ENCODE measurements at places on chromosomes 2 and 18.

GRCh38 chr18:52523566-52523965, 183.6 kb downstream of the DCC start:
- no peak overlapping the region for H3K27ac ChIP-seq
- no peaks in the 10 kb centered on the region for H3K4me1 ChIP-seq
- no peaks in the 10 kb centered on the region for H3K27me3 ChIP-seq
- H3K36me3 ChIP-seq: no peaks in the 10 kb centered on the region

DNA sequence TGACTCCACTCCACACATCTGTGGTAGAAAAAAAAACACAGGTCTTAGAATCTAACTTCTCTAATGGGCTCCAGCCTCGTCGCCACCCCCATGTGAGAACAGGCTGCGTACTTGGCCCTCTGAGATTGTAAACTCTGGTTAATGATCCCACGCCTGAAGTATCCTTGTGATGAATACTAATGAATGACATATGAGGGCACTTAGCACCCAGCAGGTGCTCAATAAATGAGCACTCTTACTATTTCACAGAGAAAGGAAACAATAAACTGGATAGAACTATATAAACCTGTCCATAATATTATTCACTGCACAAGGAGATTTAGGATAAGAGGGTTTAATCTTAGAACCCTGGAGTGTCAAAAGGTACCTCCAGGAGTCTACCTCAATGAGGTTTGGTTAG, 310.1 kb upstream of the HNRNPA3 start:
- DNase-seq: no peak
- no peak overlapping the region for H3K27ac ChIP-seq
- no peak overlapping the region for H3K4me3 ChIP-seq
- H3K4me1 ChIP-seq: no peaks in the 10 kb centered on the region

DNA sequence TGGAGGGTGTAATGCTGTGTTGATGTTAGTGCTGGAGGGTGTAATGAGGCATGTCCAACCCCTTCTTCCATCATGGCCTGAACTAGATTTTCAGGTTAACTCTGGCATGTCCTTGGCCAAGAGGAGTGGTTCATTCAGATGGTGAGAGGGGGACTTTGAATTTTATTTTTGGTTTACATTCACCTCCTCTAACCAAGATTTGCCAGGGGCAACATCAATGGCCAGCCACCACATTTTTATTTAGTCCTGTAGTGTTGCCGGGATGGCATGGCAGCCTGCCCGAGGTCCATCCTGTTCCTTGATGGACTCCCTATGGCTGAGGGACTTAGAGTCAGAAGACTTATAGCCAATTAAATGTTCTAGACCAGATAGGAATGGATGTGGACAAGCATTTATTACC, 484.6 kb upstream of the HS6ST1 start:
- no peaks in the 10 kb centered on the region for H3K4me1 ChIP-seq
- no peak overlapping the region for H3K4me3 ChIP-seq
- no peak overlapping the region for H3K27ac ChIP-seq
- DNase-seq: no peak

GRCh38 chr2:168256448-168256847, 9.1 kb upstream of the STK39 start:
- H3K27ac ChIP-seq: no peak overlapping the region
- no peak for DNase-seq
- no peaks in the 10 kb centered on the region for H3K4me1 ChIP-seq
- no peaks in the 10 kb centered on the region for H3K36me3 ChIP-seq

GRCh38 chr2:159307942-159308341, 21.4 kb upstream of the WDSUB1 start:
- no peaks in the 10 kb centered on the region for H3K36me3 ChIP-seq
- H3K4me1 ChIP-seq: no peaks in the 10 kb centered on the region
- no peak overlapping the region for H3K27ac ChIP-seq
- H3K27me3 ChIP-seq: no peaks in the 10 kb centered on the region
- no peak for DNase-seq
- no peak overlapping the region for H3K4me3 ChIP-seq

DNA sequence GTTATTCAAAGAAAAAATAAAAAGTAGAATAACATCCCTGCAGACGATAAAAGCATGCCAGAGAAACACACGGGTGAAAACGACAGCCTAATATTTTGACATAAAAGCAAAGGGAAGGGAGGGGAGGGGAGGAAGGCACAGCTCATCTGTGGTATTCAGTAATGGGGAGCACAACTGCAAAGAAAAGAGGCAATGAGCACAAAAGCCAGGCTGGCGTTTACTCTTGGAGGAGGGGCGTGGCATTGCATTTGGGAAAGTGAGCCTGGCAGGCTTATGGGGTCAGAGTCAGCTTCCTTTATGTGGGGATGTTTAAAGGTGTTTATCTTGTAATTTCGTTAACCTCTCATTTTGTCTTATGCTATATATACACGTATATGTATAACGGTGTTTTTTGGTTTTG, 53.2 kb downstream of the STEAP3 start:
- DNase-seq: no peak
- no peaks in the 10 kb centered on the region for H3K36me3 ChIP-seq
- H3K4me3 ChIP-seq: no peak overlapping the region
- H3K4me1 ChIP-seq: no peaks in the 10 kb centered on the region
- no peaks in the 10 kb centered on the region for H3K27me3 ChIP-seq
- H3K27ac ChIP-seq: no peak overlapping the region

- no peak for DNase-seq
- H3K4me3 ChIP-seq: no peak overlapping the region
- H3K27me3 ChIP-seq: no peaks in the 10 kb centered on the region
Observed at GRCh38 chr2:65081232-65081685, 25.0 kb downstream of the CEP68 start.

DNA sequence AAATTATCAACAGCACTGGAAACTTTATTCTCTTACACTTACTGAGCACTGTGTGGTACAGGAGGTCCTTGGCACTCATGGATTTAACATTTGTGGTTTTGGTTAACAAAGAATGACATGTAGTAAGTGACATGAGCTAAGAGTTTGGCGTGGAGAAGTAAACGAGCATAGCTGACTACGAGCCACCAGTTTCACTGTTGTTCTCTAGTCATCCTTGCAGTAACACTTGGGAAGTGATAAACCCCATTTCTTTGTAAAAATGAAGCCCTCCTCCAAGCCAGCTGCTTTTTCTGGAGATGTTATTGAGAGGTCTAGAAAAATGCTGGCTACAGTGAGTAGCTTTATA, 32.7 kb downstream of the QPCT start:
- no peak for DNase-seq
- no peaks in the 10 kb centered on the region for H3K27me3 ChIP-seq
- H3K27ac ChIP-seq: no peak overlapping the region
- H3K36me3 ChIP-seq: no peaks in the 10 kb centered on the region

- H3K4me1 ChIP-seq: no peaks in the 10 kb centered on the region
- no peaks in the 10 kb centered on the region for H3K27me3 ChIP-seq
- H3K36me3 ChIP-seq: no peaks in the 10 kb centered on the region
Observed at GRCh38 chr18:70135604-70136003, 69.9 kb downstream of the RTTN start.

GRCh38 chr2:39120771-39121522, at the start of gene SOS1:
TSS of gene SOS1 (minus strand) at chr2:39121051. CDS start at chr2:39120422, 629 bp downstream.
- peak; percentile 94 for DNase-seq
- H3K4me3 ChIP-seq: peak within 1 kb of the TSS; percentile 88
- peak within 1 kb of the TSS; percentile 96 for H3K27ac ChIP-seq
- H3K4me1 ChIP-seq: peaks cover 32% of the 10 kb centered on the region

DNA sequence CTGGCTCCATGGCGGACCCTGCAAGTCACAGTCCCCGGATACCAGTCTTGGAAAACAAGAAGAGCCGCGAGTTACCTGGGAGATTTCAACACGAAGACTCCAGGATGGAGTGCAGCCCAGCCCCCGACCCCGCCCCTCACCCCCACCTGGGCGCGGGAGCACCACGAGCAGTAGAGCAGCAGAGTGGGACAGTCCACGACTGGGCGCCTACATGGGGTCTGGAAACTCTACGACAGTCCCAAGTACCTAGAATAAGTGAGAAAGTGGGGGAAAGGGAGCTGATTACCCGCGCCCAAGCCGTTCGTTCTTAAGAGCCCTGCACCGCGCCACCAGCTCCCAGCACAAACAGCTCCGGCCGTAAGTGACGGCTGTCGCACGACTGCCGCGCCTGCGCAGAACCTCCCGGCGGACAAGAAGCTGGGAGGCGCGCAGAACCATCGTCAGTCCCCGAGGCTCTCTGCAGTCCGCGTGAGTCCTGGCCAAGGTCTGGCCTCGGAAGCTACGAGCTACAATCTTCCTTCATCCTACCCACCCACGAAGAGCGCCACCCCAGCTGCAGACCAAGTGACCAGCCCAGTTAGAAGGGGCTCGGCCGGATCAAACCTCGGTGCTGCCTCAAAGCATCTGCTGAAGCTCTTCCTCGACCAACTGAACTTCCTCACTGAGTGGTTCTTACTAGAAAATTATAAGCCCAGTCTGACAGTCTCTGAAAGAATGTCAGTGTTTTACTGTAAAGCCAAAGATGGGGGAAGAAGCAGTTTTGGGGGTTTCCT, at the start of gene DPY30:
TSS of gene DPY30 (minus strand) at position 359 of the 773 bp plus-strand sequence. CDS start at position 10, 349 bp downstream.
- H3K36me3 ChIP-seq: no peaks in the 10 kb centered on the region
- H3K27me3 ChIP-seq: no peaks in the 10 kb centered on the region
- peak within 1 kb of the TSS; percentile 71 for H3K4me3 ChIP-seq
- peak; percentile 95 for DNase-seq

DNA sequence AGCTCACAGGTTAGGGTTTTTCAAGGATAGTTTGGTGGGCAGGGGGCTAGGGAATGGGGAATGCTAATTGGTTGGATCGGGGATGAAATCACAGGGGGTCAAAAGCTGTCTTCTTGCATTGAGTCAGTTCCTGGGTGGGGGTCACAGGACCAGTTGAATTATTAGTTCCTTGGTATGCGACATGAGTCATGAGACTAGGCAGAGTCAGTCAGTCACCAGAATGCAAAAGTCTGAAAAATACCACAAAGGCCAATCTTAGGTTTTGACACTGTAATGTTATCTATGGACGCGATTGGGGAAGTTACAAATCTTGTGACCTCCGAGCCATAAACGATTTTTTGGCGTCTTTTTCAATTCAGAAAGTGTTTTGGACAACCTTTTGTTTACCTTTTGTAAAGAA, 101.2 kb downstream of the ZNF519 start:
- no peaks in the 10 kb centered on the region for H3K27me3 ChIP-seq
- no peak overlapping the region for H3K27ac ChIP-seq
- no peaks in the 10 kb centered on the region for H3K4me1 ChIP-seq
- H3K36me3 ChIP-seq: no peaks in the 10 kb centered on the region

All from testis (tissue), 5 donors.